ENCODE measurements at places on chromosomes 11 and 22.

GRCh38 chr22:48845356-48845936 is 982.2 kb downstream of the BRD1 start:
- DNase-seq, result no peak

DNA sequence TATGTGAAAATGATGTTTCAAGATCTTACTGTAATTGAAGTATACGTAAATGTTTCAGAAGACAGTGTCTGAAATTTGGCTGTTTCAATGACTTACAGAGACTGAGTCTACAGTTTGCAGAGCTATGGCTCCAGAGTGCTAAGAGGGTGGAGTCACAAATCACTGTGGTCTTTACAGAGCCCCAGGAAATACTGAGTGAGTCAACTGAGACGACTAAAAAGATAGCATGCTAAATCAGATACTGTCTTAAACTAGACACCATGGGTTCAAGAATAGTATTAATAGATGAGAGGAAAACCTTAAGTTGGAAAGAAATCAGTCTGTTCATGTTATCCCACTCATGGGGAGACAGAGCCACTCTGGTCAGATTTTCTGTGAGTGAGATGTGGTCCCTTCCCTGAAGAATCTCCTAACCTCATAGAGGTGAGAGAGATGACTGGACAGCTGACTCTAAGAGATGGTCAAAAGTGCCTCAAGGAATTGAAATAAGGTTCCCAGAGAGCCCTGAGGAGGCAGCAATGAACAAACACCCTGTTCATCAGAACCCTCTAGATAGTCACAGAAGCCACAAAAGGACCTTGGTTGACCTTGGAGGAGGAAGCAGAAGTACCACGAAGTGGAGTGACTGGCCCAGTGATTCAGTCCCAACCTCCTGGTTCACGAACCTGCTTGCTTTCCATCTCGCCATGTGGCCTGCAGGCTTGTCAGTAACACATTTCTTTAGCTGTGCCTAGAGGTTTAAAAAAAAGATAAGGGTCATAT is 30.2 kb downstream of the C11orf91 start:
- no peak for DNase-seq

- no peak for DNase-seq
Observed at GRCh38 chr22:19517171-19517500, 7.1 kb downstream of the CLDN5 start.

GRCh38 chr22:19815093-19815822 is 39.4 kb downstream of the GNB1L start:
- DNase-seq, result no peak

DNA sequence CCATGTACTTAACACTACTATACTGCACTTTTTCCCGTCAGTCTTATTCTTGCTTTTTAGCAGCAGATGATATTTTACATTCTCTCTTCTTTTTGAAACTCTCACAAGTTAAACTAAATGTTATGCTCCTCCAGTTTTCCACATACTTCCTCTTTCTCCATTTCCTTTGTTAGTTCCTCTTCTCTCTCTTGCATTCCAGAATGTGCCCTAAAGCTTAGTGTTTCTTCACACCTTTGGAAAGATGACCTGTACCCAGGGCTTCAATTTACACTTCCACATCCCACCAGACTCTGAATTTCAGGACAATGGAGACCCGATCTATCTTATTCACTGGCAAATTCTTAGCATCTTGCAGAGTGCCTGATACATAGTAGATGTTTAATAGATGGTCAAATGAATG is 51.8 kb downstream of the APIP start:
- no peak for DNase-seq

DNA sequence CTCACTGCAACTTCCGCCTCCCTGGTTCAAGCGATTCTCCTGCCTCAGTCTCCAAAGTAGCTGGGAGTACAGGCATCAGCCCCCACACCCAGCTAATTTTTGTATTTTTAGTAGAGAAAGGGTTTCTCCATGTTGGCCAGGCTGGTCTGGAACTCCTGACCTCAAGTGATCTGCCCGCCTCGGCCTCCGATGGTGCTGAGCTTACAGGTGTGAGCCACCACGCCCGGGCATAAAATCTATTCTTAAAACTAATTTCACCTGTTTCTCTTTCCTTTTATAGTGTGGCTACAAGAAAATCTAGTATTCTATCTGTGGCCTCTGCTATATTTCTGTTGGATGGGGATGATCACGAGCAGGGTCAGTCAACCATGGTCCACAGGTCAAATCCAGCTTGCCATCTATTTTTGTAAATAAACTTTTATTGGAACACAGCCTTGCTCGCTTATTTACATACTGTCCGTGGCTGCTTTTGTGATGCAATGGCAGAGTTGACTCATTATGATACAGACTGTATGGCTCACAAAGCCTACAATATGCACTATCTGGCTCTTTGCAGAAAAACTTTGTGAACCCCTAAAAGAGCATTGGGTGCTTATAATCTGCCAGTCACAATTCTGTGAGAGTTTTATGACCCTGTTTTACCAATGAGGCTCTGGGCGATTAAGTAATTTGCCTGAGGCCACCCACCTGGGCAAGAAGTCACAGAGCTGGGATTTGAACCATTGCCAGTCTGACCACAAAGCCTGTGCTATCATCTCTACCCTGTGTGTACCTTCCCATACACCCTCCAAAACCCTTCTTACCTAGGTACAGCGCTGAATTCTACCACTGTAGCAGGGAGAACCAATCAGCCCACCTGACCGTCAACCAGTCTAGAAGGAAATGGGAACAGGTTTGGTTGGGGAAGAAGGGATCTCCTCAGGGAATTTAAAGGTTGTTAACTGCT is 28.3 kb downstream of the SLC1A2 start:
- no peak for DNase-seq

GRCh38 chr11:12812849-12813248 is 138.6 kb downstream of the TEAD1 start:
- no peak for DNase-seq

- no peak for DNase-seq
Observed at GRCh38 chr22:36104435-36104834, 56.1 kb downstream of the APOL3 start.

- no peak for DNase-seq
Observed at GRCh38 chr22:47423861-47424820, 661.7 kb downstream of the TBC1D22A start.

- DNase-seq, result no peak
Observed at GRCh38 chr11:119784421-119784820, 55.4 kb upstream of the NECTIN1 start.

DNA sequence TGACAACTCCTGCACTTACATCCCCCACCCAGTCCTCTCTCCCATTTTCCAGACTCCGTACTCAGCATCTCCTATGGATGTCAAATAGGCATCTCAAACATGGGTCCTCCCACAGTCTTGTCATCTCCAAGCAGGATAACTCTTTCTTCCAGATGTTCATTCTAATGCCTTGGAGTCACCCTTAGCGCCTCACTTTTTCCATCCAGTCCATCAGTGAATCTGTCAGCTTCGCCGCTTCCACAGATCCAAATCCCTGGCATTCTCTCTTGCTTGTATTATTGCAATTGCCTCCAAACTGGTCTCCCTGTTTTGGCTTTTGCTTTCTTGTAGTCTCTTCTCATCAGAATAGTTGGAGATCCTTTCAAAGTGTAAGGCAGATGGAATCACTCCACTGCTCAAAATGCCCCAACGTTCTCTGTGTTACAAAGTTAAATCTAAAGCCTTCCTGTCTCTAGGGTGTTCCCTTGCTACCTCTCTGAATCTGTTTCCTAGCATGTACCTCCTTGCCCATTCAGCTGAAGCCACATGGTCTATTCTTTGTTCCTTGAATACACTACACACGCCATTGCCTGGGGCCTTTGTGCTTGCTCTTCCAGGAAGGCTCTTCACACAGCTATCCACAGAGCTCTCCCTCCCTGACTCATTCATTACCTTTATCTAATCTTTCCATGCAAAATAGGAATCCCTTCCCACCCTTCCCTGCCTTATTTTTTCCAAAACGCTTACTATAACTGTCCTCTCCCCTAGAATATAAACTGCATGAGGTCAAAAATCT is 64.8 kb downstream of the UBASH3B start:
- DNase-seq, result no peak

DNA sequence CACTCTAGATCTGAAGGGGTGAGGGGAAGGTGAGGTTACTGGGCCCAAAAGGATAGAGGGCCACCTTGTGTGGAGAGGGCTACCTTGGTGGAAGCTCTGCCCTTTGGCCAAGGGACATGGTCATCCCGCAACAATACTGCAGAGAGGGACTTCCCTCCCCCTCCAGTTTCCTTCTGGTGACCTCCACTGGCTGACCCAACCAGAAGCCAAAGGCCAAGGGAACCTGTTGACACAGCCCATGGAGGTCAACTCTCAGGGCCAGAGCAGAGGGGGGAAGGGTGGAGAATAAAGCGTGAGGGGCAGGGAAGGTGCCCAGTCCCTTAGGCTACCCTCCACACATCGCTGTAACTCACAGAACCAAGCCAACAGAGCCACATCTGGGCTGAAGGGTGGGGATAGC is 15.0 kb upstream of the RHOD start:
- no peak for DNase-seq

DNA sequence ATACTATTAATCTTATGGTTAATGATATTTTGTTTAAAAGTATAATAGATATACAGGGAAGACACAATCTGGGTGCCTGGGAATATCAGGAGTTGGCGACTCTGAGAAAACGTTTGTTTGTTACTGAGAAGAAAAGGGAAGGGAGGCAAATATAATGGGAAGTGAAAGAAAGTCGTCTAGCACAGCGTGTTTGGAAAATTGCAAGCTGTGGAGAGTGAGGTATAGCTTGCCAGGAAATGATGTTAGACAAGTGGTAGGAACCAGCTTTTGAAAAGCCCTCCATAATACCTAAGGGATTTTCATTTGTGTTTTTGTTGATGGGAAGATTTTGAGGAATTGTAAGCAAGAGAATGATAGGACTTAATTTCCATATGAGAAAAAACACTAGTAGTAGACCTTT is 322.2 kb downstream of the LUZP2 start:
- no peak for DNase-seq

GRCh38 chr22:39405346-39406085 is 5.9 kb downstream of the TAB1 start:
- DNase-seq, result no peak

GRCh38 chr22:35443790-35444684 is 44.1 kb downstream of the MCM5 start:
- DNase-seq, result no peak

DNA sequence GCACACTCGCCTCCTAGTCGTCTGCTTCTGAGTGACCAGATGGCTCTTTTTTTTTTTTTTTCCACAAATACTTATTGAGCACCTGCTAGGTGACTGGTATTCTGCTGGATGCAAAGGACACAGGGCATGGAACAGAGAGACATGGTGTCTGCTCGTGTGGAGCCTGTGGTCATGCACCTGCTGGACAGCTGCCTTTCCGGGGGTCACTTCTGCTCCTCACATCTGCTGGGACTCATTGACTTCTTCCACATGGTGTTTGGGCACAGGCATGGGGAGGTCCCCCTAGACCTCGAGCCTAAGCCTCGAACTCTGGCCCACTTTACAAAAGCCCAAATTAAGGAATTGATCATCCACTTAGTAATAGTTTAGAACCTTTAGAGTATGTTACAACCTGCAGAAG is 39.5 kb upstream of the EMID1 start:
- no peak for DNase-seq

- no peak for DNase-seq
Observed at GRCh38 chr22:35462498-35463230, 62.7 kb downstream of the MCM5 start.

DNA sequence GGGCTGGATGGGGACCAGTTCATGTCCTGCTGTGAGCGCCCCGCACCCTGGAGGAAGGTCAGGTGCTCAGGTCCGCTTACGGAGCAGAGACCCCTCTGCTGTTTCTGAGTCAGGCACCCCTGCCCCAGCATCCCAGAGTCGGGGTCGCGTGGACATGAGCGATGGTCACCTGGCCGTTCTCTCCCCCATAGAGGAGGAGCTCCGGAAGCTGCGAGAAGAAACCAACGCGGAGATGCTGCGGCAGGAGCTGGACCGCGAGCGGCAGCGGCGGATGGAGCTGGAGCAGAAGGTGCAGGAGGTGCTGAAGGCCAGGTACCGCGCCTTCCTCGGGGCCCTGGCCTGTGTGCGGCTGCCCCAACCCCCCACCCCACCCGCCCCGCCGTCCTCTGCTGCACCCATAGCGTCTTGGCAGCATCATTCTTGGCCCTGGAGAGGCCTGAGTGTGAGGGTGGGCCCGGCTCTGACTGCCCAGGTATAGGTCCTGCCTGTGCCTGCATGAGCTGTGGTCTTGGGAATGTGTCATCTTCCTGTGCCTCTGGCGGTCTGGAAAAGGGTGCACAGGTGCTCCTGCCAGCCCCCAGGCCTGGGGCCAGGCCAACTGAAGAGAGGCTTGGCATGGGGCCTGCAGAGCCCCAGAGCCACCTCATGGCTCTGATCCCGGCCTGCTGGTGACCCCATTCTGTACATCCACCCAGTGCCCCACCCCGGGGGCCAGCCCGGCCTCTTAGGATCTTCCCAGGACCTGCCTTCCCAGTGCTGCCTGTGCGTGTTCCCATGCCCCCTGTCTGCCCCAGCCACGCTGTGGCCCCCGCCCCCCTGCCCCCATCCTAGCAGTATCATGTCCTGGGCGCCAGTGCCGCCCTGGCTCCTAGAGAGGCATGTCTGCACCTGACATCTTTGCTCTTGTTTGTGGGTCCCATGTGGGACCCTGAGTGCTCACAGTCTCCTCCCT is 38.1 kb downstream of the GRAMD4 start:
- no peak for DNase-seq

DNA sequence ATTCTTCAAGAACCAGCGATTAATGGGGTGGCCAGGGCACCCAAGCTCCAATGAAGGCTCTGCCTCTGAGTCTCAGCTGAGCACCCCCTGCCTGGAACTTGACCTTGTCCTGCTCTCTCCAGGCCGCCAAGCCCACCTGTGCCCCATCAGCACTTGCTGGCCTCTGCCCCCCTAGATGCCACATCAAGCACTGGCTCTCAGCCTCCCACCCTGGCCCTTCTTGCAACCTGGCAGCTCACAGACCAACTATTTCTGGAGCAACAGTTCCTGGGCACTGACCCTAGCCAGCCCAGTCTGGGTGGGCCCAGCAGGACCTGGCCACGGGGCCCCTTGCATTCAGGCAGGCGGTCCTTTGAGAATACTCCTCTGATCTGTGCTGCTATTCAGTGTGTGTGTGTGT is 98.8 kb upstream of the PITPNB start:
- DNase-seq, result peak; percentile 9

DNA sequence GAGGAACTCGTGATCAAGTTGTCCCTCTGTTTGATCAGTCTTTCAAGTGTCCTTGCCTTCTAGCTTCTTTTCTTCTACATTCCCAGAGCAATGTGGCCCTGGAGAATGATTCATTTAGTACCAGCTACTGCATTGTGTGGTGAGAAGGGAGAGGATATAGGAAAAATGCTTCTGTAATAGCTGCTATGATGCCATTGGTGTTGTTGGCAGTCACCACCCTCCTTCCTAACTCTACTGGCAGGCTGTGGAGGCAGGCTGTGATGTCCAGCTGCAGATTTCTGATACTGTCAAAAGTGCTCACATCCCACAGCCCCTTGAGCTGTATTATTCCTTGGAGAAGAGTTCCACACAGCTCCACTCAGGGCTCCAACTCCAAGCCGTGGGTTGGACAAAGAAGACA is 52.8 kb downstream of the ENDOD1 start:
- DNase-seq, result no peak

- DNase-seq, result no peak
Observed at GRCh38 chr22:45194686-45195085, 31.0 kb downstream of the NUP50 start.

GRCh38 chr11:72696866-72697700 is 22.9 kb upstream of the PDE2A start:
- peak; percentile 62 for DNase-seq
